ENCODE measurements at places on chromosomes 2 and 18.

GRCh38 chr2:201157694-201158093 is 25.2 kb upstream of the CASP10 start:
- DNase-seq = peak; percentile 56

GRCh38 chr2:218508299-218508698 is 59.9 kb downstream of the USP37 start:
- DNase-seq = no peak

DNA sequence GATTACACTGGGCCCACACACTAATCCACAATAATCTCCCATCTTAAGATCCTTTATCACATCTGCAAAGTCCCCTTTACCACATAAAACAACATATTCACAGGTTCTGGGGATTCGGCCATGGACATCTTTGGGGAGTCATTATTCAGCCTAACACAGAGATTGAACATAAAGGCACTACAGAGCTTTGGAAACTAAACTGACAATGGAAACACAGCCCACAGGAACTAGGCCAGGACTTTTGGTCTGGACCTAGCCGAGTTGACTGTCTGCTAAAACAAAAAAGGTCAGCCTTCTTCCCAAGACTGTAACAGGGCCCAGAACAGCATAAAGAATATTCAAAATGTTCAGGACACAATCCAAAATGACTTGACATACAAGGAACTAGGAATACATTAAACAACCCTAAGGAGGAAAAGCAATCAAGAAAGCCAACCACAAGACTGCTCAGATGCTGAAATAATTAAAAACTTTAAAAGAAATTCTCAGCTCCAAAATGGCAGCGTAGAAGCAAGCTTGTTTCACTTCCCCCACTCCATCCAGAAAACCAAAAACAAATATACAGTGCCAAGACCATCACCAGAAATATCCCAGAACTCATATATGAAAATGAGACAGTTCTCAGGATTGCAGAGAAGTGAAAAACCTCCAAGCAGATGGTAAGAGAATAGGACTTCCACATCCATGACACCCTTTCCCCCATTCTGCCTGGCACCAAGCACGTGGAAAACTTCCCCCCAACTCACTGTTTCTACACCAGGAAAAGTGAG is 207.8 kb downstream of the ATAD2B start:
- DNase-seq = no peak

DNA sequence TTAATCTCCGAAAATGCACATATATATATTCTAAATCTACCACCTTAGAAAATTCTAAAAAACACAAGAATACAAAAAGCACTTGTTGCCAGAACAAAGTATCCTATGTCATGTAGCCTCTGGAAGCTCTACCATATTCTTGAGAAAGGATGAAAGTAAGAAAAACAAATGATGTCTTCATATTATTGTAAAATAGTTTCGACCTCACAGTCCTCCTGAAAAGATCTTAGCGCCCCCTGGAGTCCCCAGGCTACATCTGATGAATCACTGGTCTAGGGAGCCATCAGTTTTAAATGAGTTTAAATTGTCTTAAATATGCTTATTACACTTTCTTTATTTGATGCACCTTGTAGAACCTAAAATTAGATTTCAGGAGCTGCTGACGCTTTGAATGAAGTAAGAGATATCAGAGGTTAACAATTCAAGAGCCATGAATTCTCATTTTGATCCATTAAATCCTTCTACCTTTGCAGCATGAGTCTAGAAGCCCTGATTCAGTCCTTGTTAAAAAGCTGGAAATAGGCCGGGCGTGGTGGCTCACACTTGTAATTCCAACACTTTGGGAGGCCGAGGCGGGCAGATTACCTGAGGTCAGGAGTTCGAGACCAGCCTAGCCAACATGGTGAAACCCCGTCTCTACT is 138.8 kb downstream of the MCFD2 start:
- peak; percentile 20 for DNase-seq

GRCh38 chr2:45169339-45170190 is 160.3 kb upstream of the SIX2 start:
- DNase-seq = no peak

DNA sequence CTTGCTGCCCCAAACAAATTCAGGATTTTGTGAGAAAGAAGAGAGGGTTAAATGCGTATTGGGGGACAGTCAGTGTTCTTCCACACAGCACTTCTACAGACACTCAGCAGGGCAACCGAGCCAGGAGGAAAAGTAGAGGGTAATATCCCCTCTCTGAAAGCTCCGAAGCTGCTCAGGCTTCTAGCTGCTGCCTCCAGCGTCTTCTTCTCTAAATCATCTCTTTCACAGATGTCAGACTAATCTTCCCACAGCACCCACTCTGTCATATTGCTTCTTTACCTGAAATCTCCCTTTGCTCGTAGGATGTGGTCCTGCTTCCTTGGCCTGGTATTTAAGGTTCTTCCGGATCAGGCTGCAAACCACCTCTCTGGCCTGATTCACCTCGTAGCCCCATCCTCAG is 117.6 kb upstream of the HAAO start:
- no peak for DNase-seq

GRCh38 chr18:53411511-53411910 is 813.0 kb downstream of the MBD2 start:
- DNase-seq = no peak

- DNase-seq = no peak
Measured at GRCh38 chr2:28339516-28340175, 53.0 kb upstream of the FOSL2 start.

DNA sequence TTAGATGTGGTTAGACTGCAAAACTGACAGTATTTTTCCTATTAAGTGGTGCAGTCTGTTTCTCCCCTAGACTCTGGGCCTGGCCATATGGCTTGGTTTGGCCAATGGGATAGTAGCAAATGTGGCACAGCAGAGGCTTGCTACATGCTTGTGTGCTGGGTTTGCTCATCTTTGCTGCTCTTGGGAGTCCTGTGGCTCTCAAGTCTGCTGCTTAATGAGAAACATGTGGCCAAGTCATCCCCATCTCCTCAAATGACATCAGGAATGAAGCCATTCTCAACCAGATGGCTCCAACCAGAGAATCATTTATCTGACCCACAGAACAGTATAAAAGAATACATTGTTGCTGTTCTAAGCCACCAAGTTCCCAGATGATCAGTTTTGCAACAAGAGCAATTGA is 57.1 kb upstream of the PAX3 start:
- no peak for DNase-seq

DNA sequence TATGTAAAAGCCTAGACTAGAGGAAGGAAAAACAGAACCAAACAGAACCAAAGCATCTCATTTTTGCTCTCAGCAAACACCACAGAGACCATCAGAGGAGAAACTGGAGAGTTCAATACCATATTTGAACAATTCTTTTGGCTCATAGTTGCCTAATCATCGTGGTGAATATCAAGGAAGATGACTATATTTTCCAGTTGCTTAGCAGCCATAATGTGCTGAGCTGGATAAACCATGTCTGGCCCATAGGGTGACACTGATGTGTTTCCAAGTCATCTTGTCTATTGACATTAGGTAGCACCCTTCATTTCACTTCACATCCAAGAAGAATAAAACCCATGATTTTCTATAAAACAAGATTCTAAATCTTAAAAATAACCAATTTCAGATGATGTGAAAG is 5.9 kb upstream of the XRCC5 start:
- no peak for DNase-seq

DNA sequence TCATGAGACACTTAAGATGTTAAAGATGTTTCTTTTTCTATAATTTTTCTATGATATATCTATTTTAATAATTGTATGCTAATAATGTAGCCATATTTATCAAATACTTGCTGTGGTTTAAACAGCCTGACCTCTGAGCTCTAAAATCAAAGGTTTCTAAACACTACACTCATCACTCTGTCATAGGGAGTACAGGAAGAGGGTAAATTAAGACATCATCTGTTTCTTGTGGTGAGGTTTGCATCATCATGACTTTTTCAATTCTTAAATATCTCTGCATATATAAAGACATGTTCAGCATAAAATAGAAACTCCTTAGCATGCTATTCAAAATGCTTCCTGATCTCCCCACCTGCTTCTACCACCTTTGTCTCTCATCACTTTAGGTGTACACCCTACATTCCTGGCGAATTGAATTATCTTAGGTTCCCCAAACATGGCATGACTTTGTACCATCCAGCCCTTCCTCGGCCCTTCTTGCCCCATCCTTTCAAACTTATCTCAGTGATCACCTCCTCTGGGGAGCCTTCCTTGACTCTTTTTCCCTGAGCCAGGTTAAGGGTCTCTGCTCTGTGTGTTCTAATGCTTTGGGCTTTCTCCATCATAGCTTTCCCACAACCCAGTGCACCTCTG is 105.3 kb upstream of the TTN start:
- DNase-seq = no peak

GRCh38 chr18:46711444-46711863 is 45.4 kb downstream of the ST8SIA5 start:
- no peak for DNase-seq

DNA sequence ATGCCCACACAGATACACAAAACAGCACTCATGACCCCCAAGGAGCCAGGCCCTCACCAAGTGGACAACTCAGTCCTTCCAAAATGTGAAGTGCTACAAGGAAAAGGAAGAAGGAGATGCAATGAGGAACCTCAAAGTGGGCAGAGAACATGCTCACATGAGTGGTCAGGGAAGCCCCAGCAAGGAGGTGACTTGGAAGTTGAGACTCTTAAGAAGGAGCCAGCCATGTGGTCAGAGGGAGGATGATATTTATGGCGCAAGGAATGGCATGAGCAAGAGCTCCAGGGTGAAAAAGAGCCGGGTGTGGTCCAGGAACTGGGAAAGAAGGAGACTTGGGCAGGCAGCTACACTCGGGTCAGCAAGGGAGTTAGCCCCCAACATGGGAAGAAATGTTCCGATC is 30.0 kb upstream of the KLHL29 start:
- DNase-seq = no peak

DNA sequence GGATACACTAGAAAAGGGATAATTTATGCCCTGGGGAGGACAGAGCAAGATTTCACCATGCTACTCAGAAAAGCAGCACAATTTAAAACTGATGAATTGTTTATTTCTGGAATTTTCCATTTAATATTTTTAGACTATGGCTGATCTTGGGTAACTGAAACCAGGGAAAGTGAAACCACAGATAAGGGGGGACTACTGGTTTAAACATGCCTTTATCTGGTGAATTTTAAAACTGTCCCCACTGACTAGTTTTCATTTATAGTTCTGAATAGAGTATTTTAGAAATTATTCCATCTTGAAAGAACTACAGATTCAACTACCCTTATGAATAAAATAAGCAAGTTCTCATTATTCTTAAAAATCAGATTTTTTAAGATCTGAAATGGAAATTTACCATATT is 15.0 kb downstream of the NFU1 start:
- DNase-seq = no peak

- no peak for DNase-seq
Measured at GRCh38 chr18:76373297-76373696, 121.7 kb downstream of the ZNF516 start.

DNA sequence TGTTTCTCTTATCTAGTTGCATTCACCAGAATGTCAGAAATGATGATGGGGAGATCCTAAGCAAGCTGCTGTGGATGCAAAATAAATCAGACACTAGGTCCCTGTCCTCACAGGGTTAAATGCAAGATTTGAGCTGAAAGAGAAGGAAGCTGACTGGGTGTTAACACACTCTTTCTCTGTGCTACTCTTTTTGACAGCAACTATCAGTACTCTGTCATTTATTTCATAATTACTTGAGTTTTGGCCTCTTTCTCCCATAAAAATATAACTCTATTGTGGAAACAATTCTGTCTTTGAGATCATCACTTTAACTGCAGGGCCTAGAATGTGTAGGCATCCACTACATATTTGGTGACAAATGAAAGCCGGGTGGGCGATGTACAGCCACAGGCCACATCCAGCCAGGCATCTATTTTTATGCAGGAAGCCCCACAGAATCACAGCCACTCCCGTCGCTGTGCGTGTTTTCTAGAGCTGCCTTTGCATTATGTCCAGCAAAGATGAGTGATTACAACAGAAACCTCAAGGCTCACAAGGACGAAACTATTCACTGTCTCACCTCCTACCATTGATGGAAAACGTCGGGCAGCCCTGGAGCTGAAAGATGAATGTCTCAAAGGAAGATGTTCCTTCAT is 849.0 kb downstream of the RNF144A start:
- DNase-seq = no peak

DNA sequence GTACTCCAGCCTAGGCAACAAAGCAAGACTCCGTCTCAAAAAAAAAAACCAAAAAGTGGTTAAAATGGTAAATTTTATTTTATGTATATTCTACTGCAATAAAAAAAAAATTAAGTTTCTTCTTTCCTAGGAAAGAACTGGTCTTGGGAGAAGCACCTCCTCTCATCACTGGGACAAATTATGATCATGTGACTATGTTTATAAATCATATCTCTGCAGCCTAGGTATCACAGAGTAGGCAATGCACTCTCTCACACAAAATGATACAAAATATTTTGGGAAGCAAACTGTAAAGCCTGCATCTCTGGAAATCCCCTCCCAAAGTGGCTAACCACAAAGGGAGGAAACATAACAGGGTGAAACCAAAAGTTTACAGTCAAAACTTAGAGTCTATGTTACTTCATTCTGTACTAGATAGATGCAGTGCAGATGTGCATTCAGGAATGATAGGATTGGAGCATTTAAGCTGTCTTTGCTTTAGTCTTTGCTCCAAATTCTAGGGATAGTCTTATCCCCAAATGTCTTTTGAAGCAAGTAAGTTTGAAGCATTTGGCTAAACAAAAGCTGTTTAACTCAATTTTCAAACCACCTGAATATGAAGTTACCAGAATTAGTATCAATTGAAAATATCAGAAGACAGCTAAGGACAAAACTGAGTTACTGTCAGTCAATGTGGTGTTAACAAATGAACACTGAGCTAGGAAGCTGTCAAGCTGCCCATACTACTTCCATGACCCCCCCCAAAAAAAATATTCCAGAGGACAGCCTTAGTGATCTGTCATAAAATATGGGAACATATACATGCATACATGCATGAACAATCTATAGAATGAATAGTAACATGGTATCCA is 21.1 kb upstream of the MALT1 start:
- DNase-seq = peak; percentile 57

GRCh38 chr2:19474128-19474527 is 115.7 kb upstream of the OSR1 start:
- peak; percentile 53 for DNase-seq
